ENCODE measurements at places on chromosomes 5 and 9.

DNA sequence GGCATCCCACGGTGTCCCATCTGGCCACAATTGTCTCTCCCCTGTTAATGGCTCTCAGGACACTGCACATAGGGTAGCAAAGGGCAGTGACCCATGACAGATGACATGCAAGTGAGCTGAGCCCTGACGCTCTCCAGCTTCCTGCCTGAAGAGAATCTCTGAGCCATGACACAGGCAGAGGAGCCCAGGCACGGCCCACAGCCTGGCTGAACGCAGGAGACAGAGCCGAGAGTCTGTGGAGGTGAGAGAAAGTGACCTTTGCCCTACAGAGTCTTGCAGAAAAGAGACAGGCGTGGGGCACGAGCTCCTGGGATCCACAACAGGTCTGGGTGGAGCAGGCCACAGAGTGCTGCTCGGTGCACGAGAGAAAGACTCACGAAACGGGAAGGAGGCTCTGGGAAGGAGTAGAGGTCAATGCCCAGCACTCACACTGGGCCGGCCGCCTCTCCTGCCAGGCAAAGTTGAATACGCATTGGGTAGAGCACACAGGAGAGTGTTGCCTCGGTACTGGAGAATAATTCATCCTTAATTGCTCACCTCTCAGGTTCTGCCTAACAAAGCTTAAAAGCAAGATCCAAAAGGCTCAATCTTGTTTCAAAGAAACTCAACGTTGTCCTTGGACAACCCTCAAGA lies 90.3 kb downstream of the MRPL36 start:
- DNase-seq: no peak

DNA sequence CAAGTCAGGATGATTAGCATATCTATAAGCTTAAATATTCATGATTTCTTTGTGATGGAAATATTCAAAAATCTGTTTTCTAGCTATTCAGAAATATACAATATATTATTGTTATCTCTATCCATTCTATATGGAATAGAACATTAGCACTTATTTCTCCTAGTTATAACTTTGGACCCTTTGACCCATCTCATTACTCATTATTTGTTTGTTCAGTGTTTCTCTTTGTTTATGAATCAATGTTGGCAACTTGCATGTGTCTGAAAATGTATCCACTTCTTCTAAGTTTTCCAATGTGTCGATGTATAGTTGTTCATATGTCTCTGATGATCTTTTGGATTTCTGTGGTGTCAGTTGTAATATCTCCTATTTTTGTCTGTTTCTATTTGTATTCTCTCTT lies 1059.3 kb downstream of the CDH9 start:
- DNase-seq: no peak

- no peak for DNase-seq
Observed at GRCh38 chr5:136382791-136383190, 17.4 kb upstream of the TRPC7 start.

DNA sequence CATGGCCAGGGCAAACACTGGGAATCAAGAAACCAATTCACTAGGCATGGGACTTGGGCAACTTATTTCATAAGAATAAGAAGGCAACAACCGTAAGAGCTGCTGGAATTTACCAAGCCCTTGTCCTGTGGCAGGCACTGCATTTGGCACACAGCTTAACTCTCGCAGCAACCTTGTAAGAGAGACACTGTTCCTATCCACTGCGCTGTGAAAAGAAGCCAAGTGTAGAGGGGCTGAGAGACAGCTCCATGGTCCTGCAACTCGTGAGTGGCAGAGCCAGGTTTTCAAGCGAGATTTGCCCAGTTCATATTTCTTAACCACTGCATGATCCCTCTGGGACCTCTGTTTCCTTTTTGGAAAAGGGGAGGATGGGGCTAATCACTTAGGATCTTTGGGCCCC lies 129.3 kb upstream of the STC2 start:
- no peak for DNase-seq

DNA sequence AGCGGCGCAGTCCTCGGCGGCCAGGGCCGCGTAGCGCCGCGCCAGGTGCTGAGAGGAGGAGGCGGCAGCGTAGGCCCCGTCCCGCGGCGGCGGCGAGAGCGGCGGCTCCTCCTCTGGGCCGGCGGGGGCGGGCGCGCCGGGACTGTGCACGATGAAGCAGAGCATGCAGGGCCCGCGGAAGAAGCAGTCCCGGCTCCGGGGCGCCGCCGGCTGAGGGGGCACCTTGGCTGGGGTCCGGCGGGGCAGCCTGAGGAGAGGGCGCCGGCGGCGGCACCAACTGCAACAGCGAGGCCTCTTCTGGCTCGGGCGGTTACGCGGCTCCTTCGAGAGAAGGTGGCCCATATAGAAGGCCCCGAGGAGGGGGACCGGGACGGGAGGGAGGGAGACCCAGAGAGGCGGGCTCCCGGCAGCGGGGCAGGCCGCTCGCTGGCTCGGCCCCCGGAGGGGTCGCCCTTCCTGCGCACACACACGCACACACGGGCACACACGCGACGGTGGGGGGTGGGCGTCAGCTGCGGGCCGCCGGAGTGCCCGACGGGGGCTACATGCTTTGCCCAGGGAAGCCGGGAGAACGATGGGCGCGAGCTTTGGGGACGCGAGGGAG lies 446 bp downstream of the FBXL17 start:
- DNase-seq: no peak

DNA sequence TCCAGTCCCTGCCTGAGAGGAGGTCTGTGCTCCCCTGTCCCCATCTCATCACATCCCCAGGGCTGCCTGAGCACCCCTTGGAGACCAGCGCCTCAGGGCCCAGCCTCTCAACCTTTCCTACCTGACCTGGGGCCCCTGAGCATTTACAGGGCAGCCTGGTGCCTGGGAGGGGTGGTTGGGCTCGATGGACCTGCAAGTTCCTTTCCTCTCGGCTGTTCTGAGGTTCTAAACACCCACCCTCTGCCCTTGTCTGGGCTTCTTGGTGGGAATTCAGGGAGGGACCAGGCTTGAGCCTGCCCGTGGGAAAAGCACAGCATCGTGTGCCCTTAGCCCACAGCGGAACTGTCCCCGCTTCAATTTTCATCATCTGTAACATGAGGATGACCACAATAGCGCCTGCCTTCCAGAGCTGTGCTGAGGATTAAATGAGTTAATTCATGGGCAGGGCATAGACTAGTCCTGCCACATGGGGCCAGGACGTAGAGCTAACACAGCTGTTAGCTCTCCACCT lies 91.0 kb upstream of the SH3PXD2B start:
- DNase-seq: no peak

GRCh38 chr5:159758189-159758588 lies 158.1 kb upstream of the ADRA1B start:
- DNase-seq: no peak

GRCh38 chr9:130407916-130408663 lies 36.7 kb upstream of the ASS1 start:
- no peak for DNase-seq

DNA sequence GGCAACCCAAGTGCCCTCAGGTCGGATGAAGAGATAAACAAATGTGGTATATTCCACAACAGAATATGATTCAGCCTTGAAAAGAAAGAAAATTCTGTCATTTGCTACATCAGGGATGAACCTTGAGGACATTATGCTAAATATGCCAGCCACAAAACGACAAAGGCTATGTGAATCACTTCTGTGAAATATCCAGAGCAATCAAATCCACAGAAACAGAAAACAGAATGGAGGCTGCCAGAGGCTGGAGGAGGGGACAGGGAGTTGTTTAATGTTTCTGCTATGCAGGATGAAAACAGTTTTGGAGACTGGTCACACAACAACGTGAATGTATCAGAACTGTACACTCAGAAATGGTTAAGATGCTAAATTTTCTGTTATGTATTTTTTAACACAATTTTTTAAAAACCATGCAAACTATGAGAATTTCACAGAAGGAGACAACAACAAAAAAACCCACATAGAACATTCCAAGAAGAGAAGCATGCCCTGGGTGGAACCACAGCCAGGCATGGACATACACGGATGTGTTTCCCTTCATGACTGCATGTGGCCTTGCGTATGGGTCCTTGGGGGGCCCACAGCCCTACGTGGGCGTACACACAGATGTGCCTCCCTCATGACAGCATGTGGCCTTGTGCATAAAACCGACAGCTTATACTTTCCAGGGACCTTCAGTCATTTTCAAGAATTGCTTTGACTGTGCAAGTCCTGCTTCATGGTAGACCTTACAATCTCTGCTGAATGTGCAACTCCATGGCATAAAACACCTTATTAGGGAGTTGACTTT lies 146.7 kb downstream of the ROR2 start:
- DNase-seq: no peak

DNA sequence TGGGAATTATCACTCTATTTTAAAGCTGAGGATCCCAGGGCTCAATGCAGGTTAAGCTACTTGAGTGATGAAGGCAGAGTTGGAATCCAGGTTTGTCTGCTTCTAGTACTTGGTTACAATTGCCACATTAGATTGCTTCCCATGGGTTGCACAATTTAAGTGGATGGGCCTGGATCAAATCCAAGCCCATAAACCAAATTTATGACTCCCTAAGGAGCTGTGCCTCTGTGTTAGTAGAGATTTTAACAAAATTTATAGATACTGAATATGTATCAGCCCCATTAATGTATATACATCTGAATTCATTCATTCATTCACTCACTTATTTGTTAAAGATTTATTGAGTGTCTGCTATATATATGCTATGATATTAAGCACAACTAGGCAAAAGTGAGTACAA lies 332.3 kb upstream of the KLF9 start:
- DNase-seq: no peak

- no peak for DNase-seq
Observed at GRCh38 chr9:4982721-4983482, 2.2 kb upstream of the JAK2 start.

DNA sequence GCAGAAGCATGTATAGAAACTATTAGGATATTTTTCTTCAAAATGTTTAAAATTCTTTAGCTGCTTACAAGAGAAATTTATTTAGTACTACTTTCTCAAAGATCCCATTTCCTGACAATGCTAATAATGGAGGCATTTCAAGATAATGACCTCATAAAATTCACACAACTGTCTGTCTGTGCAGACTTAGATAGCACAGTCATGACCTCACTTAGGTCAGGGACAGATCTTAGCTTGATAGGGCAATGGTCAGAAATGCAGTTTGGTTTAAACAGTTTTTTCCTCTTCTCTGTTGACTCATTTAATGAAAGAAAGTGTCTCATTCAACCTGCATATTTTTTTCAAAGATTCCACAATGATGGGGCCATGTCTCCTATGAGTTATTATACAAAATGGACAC lies 128.4 kb downstream of the GRIA1 start:
- DNase-seq: no peak

DNA sequence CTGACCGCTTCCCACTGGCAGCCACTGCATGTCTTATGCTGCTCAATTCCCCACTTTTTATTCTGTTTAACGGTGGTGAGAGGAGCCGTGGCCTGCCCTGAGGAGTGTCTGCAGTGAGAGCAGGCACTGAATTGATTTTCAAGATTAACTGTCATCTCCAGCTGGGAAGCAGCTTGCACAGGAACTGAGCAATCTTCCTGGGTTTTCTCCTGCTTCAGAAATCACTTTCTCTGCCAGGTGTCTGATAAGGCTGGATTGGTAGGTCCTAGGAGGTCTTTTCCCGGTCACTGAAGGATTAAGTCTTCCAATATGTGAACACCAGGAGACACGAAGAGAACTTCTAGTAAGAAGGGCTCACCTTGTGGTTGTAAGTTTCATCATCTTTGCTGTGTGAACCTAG lies 181.1 kb upstream of the RAD23B start:
- DNase-seq: no peak

DNA sequence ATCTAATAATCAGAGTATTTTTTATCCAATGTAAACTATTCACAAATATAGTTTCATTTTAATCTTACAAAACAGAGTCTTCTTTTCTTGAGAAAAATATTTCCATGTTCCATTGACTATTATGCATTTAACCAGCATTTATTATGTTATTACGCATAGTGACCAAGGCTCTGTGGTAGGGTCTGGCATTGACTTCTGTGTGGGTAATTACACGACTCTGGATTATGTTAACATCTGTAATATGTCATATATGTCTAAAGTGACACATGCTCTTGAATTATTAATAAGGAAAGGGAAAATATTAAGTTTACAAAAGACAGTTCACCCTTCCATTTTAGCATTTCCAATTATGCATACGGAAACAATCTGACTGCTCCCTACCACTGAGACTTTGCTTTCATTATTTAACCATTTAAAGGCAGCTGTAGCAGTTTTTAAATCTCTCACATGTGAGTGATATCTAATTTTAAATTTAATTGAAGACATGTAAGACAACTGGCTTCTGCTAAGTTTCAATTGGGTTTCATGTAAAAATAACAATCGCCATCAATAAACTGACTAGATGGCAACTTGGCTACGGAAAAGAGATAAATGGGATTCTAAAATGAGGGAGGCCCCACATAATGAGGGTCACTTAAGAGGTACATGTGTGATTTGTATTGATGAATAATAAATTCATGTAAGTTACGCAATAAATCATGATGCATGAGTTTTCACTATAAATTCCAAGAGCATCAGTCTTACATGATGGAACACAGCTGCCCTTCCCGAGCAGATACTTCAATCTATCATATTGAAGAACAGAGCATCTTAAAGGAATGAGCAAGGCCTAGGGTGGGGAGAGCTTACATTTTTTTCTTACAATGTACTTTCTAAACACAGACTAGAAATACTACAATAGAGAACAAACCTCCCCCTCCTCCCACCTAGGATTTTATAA lies 1056.8 kb downstream of the MAT2B start:
- DNase-seq: no peak

- no peak for DNase-seq
Observed at GRCh38 chr5:171848006-171848405, 62.4 kb downstream of the SMIM23 start.

GRCh38 chr5:149372076-149372795 lies 6.9 kb downstream of the IL17B start:
- DNase-seq: no peak

DNA sequence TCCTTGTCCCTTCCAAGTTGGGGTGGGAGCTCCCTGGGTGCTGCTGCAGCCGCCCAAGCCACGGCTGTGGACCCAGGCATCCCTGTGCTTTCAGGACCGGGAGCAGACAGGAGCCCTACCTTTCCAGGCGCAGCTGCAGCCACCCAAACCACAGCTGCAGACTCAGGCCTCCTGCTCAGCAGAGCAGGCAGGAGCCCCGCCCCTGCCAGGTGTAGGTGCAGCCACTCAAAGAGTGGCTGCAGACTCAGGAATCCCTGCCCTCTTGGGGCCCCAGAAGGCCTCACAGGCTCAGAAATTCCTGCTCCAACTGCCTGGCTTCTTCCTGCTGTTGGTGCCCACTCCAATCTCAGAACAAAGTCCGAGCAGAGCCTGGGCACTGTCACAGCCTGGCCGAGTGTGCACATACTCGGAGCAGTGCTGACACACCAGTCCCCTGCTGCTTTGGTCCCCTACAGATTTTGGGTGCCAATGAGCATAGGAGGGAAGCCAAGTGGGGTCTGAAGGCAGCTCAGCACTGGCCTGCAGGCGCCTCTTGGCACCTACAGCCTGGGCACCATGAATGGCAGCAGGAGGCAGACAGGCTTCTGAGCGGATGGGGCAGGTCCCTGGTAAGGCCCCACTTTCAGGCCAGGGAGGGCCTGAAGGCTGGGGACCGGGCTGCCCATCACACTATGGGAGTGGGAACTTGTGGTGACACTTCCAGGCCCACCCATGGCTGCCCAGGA lies 6.0 kb upstream of the TESK1 start:
- DNase-seq: no peak

Data from kidney epithelial cell (primary cell).